Non-pigmented ciliary epithelial cell (primary cell): ENCODE measurements at places on chromosomes 13 and 19.

DNA sequence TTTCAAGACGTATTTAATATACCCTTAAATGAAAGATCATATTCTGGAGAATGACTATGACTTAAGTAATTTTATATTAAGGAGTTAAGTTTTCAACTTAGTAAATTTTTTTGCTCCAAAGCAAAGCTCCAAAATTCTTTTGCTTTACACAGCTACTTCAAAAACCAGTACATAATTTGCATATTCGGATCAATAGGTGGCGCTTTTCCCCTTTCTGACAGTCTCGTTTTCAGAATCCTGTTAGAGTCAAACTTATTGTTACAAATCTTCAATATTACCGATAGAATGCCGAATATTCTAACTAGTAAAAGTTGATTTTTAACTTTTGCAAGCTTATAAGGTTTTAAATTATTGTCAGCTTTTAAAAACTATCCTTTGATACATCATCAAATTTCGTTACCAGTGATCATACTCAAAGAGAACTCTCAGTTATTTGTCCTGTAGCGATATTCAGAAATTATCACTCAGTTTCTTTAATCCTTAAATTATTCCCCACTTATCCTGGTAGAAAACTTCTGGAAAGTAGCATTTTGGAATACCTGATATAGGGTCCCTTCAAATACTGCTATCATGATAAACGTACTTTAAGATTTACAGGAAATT lies 852.7 kb upstream of the KLHL1 start:
- DNase-seq: peak; percentile 6

- DNase-seq: no peak
Observed at GRCh38 chr19:1610579-1610978, 5.3 kb upstream of the UQCR11 start.

DNA sequence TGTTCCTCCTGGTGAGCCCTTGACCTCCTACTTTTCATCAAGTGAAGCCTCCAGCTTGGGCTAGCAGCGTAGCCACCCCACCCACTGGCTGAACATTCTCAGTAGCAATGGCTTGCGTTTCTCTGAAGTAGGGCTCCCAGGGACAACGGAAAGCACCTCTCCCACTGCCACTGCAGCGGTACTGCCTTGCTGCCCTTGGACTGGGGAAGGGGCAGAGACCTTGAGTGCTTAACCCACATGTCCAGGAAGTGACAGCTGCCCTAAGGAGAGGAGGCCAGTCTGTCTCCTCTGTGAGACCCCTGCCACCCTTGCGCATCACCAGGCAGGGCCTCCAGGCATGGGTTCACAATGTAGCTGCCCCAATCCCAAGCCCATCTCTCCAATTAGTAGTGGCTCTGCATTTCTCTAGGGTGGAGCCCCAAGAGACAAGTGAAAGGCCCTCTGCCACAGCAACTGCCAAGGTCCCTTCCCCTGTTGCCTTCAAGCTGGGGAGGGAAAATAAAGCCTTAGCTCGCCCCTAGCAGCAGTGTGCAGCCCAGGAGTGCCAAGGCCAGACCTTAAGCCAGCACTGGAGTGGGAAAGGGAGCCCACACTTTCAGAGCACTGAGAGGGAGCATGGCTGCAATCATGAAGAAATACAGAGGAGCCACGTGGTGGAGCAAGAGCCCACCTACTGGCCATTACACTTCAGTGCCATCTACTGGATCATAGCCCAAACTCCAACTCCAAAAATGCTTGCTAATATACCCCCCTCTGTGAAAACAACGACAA lies 175.9 kb upstream of the TRPC4 start:
- peak; percentile 4 for DNase-seq

- DNase-seq: no peak
Observed at GRCh38 chr13:78997902-78998629, 339.1 kb upstream of the OBI1 start.

- DNase-seq: peak; percentile 59
Observed at GRCh38 chr13:52414963-52415362, 9.0 kb upstream of the THSD1 start.

DNA sequence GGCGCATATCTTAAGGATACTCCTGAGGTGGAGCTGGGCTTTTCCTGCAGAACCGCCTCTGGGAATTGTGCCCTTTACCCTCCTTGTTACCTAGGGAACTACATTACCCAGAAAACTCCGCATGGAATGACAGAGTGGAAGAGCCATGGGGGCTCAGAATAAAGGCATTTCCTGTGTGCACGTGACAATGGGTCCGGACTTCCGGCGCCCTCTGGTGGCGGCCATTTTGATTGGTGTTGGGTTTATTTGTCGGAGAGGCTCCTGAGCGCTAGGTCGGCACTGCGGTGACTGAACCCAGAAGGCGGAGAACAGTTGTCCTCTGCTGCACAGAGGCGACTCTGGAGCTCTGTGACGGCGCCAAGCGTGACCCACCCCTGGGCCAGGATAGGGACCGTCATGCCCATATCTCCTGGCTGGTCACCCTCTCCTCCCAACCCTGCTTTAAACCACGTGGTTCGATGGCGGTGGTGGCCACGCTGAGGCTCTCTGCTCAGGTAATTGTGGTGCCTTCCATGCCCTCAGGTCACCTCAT lies at the start of gene ZNF587B:
Gene ZNF587B, plus strand, starts transcription at position 229 of the 532 bp plus-strand sequence. Its CDS starts 230 bp downstream, at position 459.
- no peak for DNase-seq

DNA sequence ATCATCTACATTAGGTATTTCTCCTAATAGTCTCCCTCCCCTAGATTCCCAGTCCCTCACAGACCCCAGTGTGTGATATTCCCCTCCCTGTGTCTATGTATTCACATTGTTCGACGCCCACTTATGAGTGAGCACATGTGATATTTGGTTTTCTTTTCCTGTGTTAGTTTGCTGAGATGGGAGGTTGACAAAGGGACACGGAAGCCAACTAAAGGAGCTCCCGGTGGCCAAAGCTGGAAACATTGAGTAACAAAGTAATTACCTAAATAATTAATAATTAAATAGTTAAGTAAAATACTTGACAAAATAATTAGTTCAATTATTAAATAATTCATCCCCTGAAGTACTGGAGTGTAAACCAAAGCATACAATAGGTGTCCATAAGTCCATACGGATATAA lies 1.7 kb upstream of the PRR20A start:
- DNase-seq: no peak

- DNase-seq: no peak
Observed at GRCh38 chr13:44373601-44374347, at the start of gene SERP2. Gene SERP2 (plus strand): TSS chr13:44373824. CDS start chr13:44374026, 202 bp downstream.

GRCh38 chr13:28268800-28269223 lies 130.5 kb downstream of the PAN3 start:
- no peak for DNase-seq

DNA sequence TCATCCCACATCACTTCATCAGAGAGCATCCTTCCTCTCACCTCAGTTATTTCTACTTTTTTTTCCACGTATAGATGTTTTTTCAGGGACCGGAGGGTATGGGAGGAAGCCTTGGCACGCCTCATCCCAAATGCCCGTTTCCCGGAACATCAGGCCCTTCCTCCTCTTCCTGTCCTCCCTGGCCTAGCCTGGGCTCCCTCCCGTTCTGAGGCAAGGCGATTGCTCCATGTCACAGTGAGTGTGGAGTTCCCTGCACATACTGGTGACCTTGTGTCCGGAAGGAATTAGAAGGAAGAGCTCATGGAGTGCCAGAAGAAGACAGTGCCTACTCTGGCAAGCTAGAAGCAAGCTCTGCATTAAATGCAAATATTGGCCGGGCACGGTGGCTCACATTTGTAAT lies 1.1 kb upstream of the ZNF627 start:
- DNase-seq: no peak

- DNase-seq: no peak
Observed at GRCh38 chr19:51607077-51607476, 23.1 kb downstream of the SIGLEC5 start.

DNA sequence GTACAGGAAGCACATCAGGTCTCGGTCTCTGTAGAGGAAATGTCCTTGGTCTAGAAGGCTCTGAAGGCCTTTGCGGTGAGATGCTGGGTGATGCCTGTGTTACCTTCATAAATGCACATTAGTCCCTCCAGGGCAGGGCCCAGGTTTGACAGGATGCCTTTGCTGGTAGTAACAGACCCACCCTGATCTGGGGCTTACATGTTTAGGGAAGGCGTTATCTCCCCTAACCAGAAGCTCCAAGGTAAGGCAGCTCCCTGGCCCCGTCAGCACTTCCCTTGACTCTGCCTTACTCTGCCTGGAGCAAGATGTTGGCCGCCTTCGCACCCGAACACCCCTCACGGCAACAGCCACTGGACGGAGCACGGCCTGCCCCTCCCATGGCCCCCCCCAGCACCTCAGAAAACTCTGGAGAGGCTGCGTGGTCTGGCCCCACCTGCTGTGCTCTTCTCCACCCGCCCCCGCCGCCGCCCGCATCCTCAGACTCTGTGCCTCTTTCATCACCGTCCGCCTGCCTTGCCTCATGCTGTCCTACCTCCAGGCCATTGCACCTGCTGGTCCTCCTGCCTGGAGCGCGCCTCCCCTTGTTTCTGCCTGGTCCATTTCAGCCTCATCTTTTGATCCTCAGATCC lies 9.1 kb downstream of the AP2A1 start:
- no peak for DNase-seq

DNA sequence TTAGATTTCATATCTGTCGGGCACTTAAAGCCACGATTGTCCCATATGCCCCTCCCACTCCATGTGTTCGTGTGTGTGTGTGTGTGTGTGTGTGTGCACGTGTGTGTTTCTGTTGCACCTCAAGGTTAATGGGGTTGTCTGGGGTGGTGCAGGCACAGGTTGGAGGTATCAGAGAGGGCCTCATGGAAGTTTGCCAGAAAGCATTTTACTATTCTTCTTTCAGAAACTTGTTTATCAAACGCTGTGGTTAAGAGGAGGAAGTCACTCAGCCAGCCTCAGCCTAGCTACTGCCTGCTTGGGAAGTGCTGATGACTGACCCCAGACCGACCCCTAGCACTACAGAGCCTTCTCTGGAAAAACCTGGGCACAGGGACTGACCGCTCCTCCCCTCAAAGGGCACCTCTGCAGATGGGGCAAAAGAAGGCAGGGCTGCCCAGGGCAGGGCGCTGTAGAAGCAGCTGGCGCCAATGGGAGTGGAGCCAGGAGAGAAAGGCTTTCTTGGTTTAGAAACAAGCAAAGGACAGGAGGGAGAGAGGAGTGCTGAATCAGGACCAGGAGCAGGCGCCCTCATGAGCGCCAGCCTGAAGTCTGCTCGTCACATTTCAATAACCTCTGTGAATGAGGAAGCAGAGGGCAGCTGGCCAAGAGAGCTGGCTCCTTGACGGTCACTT lies 3.9 kb downstream of the SIAH3 start:
- peak; percentile 30 for DNase-seq

DNA sequence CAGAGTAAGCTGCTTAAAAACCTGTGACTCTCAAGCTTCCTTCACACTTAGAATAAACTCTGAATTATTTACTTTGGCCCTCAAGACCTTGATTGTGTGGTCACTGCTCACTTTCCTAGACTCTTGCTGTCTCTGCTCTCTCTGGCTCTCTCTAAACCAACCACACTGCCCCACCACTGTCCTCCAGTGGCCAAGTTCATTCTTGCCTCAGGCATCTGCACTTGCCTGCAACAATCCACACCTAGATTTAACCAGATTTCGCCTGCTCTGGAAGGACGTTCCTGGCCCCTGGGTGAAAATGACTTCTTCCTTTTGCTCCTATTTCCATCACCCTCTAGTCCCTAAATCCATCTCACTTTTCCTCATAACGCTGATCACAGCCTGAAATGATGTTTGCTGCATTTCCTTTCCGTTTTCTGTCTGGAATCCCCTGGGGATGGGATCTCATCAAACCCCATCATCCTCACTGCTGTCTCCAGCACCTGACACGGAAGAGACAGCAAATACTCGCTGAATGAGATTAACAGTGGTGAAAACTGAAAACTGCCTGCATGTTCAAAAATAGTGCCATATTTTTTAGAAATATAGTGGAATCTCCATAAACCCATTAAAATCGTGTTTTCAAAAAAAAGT lies 232.6 kb downstream of the UQCRFS1 start:
- DNase-seq: no peak

DNA sequence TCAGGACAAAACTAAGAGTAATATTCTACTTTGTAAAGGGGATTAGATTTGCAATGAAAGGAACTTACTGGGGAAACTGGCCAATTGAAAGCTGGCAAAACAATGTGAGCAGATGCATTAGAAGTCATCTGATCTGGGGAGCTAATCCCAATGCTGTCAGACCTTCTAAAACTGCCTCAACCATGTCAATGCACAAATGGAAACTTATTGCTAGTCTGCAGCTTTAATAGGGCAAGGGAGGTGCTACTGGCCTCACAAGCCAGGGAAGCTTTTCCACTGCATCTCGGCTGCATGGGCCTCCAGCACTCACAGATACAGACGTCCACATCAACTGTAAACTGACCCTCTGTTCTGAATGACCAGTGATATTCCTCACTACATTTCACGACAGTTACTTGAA lies 154.2 kb downstream of the LHFPL6 start:
- DNase-seq: no peak

- DNase-seq: no peak
Observed at GRCh38 chr13:97372936-97373335, 61.0 kb upstream of the RAP2A start.

GRCh38 chr13:51637852-51638215 lies 53.6 kb downstream of the WDFY2 start:
- DNase-seq: no peak

DNA sequence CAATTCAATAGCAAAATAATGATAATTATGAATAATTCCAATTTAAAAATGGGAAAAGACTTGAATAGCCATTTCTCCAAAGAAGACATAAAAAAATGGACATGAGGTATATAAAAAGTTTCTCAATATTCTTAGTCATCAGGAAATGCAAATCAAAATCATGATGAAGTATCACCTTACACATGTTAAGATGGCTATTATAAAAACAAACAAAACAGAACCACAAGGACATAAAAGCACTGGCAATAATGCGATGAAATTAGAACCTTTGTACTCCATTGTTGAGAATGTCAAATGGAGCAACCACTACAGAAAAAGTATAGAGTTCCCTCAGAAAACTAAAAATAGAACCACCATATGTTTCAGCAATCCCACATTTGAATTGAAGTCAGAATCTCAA lies 1186.1 kb downstream of the SLITRK5 start:
- DNase-seq: no peak

DNA sequence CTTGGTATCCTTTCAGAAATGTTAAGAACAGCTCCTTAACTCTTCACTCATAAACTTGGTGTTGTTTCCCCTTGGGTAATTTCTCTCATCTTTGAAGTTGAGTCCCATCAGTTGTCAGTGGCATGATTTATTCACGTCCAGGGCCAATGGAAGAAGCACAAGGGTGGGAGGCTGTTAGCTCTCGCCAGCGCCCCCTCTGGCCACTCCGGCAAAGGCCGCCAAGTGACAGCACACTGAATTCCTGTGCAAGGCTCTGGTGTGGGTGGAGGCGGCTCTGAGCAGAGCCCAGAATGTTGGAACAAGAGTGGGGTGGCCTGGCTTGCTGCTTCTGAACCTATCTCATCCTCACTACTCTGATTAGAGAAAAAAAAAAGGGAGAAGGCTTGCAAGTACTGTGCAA lies 13.1 kb upstream of the MEDAG start:
- DNase-seq: no peak

- peak; percentile 63 for DNase-seq
Observed at GRCh38 chr19:10817291-10818038, 18.5 kb downstream of the TMED1 start.

DNA sequence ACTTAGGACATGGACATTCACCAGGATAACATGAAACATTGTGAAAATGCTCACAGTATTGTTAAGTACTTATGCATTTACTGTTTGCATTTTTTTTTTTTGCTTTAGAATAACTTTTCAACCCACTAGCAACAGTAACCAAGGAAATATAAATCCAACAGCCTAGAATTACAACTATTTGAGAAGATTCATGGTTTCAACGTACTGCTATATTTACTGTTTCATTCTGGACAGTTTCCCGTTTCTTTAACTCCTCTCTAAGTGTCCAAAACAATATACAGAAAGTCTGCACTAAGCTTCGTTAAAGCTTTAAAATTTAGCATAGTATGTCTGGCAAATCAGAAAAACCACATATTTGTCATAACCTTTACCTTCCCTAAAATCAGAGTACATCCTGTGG lies 2.7 kb downstream of the SMAD9 start:
- no peak for DNase-seq
